ENCODE measurements at places on chromosomes 1 and 21. TPM values are rescaled to one million over a fixed set of nuclear protein-coding genes. Genes with fewer than 3 reads are reported as not detected.

PROX1 gene
- 41.7 TPM for total RNA-seq

CD1D gene
- total RNA-seq = not detected

S100A16 gene
- 43.3 TPM for total RNA-seq

- no peak for DNase-seq
Observed at GRCh38 chr1:72763481-72763880, 481.1 kb upstream of the NEGR1 start.

DNA sequence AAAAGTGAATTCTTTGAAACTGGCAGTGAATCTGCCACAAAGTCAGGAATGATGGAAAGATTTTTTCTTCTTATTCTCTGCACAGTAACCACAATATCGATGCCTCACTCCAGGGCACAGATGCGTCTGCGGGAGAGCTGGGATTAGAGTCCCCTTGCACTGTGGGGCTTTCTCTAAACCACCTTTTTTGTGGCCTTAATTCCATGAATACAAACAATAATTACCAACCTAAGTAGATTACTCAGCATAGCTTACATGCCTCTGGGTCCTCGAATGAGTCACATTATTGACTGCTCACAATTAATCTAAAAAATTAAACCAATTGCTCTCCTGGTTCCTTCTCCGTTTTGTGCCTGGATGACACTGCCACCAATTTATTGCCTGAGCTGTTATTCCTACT lies 125.8 kb downstream of the KAZN start:
- DNase-seq = no peak

- DNase-seq = no peak
Observed at GRCh38 chr21:45766501-45766900, 123.0 kb downstream of the PCBP3 start.

Measured in dorsolateral prefrontal cortex (tissue), 122 donors.